ENCODE measurements at places on chromosomes 3 and 15. TPM values are rescaled to one million over a fixed set of nuclear protein-coding genes. Genes with fewer than 3 reads are reported as not detected.

GRCh38 chr3:111810909-111811308 is 48.2 kb upstream of the PHLDB2 start:
- peak; percentile 94 for DNase-seq

GRCh38 chr3:10273702-10274305 is 18.9 kb downstream of the GHRL start:
- DNase-seq: no peak

DNA sequence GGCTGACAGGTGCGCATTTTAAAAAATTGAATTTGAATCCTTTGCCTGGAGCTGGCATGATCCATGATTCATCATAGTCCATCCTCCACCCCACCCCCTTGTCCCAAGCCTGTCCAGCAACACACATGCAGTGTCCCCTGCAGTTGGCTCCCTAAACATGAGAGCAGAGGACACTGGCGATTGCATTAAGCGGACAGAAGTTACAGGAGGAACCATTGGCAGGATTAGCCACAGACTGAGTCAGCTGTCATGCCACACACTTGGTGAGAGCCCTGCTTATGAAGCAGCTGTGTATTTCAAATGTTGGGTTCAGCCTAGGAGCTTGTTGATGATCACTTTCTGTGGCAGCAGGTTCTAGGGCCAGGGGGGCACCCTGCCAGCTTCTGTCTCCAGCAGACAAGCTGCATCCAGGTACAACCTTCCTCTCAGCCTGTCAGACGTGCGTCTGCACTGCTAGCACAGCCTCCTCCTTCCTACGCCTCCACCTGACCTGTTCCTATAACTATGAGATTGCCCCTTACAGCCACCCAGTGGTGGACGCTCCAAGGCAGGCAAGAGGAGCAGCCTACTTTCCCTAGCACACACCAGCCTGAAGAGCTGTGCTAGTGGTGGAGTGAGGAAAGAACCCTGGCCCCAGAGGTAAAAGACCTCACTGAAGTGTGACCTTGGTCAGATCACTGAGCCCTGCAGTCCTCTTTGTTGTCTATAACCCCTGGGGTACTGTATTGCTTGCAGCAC is 121.9 kb downstream of the SLCO3A1 start:
- no peak for DNase-seq

DNA sequence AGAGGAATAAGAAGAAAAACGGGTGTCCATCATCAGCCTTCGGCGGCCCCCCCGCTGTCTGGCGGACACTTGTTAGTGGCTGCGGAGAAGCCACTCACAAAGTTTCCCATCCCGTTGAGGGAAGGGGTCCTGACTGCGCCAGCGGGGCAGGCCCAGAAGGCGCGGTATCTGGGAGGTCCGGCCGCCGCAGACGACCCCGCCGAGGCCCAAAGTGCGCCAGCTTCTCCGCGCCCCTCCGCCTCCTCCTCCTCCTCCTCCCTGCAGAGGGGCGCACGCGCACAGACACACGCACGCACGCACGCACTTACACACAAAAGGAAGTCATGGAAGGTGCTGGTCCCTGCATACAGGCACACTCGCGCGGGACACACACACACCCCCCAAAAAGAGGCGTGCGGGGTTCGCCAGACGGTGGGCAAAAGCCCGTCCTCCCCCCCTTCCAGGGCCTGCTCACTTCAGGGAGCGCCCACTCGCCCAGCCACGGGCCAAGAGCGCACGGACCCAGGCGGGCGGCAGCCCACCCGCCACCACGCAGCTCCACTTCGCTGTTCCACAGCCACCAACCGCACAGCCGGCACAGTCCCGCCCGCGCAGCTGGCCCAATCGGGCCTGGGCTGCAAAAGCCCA is 18.0 kb downstream of the ZNF148 start:
- peak; percentile 59 for DNase-seq

Gene EHHADH
- total RNA-seq: 13.4 TPM
